Glomerular endothelial cell (primary cell): ENCODE measurements at places on chromosomes 4 and X.

GRCh38 chrX:106894978-106895452, 8.1 kb downstream of the RIPPLY1 start:
- no peak for DNase-seq

DNA sequence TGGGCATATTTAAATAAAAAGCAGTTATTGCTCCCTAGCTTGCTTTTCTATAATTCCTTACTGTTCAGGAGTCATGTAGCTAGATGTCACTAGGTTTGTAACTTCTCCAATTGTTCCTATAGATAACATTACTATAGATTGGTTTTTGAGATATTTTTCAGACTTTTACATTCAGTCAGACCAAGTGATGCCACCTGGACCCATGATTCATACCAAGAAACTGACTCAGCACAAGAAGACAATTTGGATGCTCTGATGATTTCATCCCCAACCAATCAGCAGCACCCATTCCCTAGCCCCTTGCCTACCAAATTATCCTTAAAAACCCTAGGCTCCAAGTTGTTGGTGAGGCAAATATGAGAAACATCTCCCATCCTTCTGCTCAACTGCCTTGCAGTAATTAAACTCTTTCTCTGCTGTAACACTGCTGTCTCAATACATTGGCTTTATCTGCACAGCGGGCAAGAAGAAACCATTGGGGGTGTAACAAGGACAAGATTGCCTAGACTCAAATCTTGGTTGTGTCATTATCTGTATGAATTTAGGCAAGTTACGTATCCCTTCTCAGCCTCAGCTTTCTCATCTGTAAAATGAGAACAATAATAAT, 11.8 kb upstream of the NEIL3 start:
- no peak for DNase-seq

DNA sequence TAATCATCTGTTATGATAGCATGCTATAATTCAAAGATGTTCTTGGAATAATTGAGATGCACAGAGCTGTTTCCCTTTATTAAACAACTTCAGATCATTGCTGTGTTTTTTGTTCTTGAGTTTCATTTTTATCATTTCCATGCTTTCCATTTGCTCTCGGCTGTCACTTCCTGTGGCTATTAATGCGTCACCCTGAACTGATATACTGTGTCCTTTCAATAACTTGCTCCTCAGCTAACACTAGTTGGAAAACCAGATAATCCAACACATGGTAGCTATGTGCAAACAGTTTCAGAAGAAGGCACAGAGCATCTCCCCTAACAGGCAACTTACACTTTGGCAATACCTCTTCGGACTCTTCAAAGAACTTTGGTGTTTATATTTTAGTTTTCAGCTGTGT, 376.0 kb downstream of the GBA3 start:
- no peak for DNase-seq

DNA sequence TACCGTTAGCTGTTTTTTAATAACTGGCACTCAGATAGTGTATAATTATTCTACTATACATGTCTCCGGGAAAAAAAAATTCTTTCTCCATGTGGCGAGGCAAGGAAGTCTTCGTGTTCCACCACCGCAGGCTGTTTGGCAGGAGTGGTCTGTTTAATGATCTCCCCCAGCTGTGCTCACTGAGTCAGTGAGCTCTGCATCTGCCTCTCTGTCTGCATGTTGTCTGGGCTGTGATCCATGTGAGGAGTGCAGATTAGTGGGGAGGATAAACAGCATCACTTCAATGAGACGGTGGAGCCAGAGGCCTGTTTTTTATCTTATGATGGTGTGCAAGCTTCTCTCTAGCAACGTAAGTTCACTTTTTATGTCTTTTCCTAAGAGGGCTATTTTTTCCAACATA, 69.8 kb downstream of the RPS3A start:
- no peak for DNase-seq

- no peak for DNase-seq
Measured at GRCh38 chrX:77788050-77788449, 2.0 kb upstream of the ATRX start.

- DNase-seq, result no peak
Measured at GRCh38 chr4:179601671-179602070, 2159.4 kb upstream of the AGA start.

DNA sequence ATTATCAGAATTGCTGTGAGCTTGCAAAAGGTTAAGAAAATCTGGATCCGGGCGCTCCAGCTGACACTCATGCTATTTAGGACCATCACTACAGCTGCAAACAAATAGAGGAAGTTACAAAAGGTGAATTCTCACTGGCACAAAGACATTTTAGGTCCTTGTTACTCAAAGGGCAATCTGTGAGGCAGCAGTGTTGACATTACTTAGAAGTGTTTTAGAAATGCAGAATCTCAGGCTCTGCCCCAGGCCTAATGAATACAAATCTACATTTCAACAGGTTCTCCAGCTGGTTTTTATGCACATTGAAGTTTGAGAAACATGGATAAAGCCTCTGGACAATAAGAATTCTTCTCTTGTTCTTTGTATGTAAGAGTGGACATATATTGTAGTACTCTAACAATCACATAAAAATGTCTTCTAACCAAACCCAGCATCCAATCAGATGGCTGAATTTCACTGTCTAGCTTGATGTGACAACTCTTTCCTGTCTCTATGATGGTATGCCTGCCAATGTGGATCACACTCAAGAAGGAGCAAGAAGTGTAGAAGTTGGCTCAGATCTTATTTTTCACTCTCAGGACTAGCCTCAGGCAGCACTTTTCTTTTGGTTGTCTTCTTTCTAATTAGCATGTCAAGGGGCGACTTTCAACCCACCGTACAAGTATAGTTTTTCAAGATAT, 18.8 kb downstream of the SLC7A11 start:
- no peak for DNase-seq

GRCh38 chr4:28759064-28759463, 1898.4 kb downstream of the STIM2 start:
- DNase-seq, result no peak

- DNase-seq, result no peak
Measured at GRCh38 chr4:32689518-32689917, 1969.3 kb downstream of the PCDH7 start.

GRCh38 chrX:48540028-48540375, 488 bp downstream of the TBC1D25 start:
- DNase-seq, result no peak

DNA sequence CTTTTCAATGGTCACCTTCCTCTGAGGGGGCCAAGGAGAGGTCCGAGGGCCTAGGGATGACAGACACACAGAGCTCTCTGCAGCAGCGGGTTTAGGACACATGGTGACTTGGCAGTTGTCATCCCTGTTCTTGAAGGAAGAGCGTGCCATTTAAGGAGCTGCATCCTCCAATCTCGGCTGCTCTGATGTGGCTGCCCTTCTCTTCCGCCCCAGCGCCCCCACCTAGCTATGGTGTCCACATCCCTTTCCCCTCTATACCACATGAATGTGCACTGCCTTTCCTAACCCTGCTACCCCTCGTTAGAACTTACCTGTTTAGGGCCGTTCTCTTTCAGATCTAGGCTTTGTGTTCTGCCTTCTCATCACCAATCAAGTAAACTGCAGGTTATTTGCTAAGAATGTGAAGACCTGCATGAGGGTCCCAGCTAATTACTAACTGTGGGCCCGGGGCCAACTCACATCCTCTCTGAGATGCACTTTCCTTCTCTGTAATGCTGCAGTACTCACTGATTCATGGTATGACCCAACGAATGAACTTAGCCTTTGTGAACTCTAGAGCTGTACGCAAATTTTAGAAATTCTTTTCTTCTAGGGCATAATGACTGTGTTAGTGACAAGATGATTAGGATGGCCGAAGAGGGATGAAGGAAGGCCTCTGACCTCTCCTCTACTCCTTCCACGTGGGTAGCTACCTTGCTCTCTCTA, 38.2 kb downstream of the CHST7 start:
- no peak for DNase-seq

- no peak for DNase-seq
Measured at GRCh38 chr4:36676139-36677050, 395.0 kb downstream of the DTHD1 start.

DNA sequence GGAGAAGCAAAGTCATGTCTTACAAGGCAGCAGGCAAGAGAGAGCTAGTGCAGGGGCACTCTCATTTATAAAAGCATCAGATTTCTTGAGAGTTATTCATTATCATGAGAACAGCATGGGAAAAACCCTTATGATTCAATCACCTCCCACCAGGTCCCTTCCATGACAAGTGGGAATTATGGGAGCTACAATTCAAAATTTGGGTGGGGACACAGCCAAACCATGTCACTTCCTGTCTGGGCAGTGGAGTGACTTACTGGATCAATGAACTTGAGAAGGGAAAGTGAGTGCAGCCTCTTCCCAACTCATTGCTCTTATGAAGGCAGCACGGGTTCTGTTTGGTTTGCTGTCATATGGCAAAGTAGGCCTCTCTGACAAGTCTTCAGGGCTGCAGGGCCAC, 261.8 kb upstream of the TAPT1 start:
- no peak for DNase-seq

- no peak for DNase-seq
Measured at GRCh38 chr4:40681600-40681999, 51.9 kb upstream of the RBM47 start.

GRCh38 chrX:119089619-119090018, 16.8 kb downstream of the CT47C1 start:
- DNase-seq, result no peak

GRCh38 chrX:22109442-22109841, 77.3 kb downstream of the PHEX start:
- DNase-seq, result no peak

- no peak for DNase-seq
Measured at GRCh38 chrX:119343856-119344255, 55.3 kb upstream of the SLC25A43 start.

DNA sequence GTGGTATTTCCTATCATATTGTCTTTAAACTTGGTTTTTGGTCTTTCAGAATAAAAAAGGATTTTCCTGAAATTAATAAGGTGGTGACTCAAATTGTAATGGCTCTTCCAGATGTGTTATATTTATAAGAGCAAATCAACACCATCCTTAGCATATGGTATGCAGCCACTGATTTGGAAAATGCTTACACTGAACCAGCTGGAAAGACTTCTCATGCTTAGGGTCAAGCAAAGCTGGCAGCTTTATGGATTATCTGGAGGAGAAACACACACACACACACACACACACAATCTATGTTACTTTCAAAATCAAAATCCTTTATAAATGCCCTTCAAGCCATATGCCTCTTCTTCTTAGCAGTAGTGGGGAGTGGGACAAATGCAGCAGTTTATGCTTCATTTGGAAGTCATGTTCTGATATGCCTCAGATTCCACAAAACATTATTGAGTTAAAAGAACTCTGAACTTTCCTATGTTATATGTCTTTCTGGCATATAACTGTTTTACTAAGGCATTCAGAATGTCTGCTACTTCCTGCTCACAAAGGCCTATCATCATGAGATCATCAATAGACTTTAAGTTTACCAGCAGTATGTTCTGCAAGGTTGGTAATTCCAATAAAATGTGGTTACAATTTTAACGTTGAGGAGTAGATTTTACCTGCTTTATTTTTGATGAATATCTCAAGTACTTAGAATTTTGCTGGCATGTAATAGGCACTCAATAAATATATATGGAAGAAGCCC, 72.9 kb upstream of the PRDM5 start:
- DNase-seq, result no peak

- no peak for DNase-seq
Measured at GRCh38 chrX:57651169-57651919, 28.7 kb downstream of the NLRP2B start.

DNA sequence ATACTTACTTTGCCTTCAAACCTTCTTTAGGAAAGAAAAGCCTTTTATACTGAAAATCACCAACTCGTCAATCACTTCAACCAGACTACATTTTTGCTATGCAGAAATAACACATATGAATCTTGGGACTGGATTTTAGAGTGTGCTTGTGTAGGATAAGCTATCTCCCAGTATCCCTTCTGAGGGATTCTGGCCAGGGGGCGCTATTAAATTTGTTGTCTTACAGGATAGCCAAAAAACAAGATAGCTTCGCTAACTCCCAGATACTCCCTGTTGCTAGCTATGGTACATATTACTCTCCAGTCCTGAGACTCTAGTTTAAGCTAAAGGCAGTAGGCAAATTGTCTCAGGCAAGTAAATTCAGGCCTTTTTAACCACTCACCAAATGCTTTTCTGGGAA, 167.2 kb downstream of the LHFPL1 start:
- DNase-seq, result no peak

DNA sequence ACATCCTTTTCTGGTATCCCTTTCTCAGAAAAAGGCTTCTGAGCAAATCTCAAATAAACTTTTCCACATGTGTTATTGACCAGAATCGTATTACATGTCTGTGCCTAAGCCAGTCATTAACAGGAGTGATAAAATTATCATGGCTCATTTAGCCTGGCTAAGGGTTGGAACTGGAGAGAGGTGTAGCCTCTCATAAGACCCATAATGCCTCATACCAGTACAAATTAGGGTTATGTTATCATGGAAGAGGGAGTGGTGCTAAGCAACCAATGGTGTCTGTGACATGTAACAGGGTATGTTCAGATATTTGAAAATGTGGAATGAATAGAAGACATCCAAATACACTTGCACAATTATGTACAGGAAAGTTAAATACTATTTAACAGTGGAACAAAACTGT, 99.6 kb upstream of the CCDC160 start:
- DNase-seq, result no peak

GRCh38 chr4:184267673-184268583, 50.3 kb upstream of the ENPP6 start:
- no peak for DNase-seq

- no peak for DNase-seq
Measured at GRCh38 chrX:69024161-69024736, 141.0 kb downstream of the PJA1 start.

GRCh38 chrX:45258731-45259402, 58.2 kb upstream of the DIPK2B start:
- no peak for DNase-seq

GRCh38 chrX:131058136-131058868, at the start of gene ARHGAP36:
Gene ARHGAP36 (plus strand): TSS chrX:131058346. CDS start chrX:131081666, 23,320 bp downstream.
- DNase-seq, result no peak

DNA sequence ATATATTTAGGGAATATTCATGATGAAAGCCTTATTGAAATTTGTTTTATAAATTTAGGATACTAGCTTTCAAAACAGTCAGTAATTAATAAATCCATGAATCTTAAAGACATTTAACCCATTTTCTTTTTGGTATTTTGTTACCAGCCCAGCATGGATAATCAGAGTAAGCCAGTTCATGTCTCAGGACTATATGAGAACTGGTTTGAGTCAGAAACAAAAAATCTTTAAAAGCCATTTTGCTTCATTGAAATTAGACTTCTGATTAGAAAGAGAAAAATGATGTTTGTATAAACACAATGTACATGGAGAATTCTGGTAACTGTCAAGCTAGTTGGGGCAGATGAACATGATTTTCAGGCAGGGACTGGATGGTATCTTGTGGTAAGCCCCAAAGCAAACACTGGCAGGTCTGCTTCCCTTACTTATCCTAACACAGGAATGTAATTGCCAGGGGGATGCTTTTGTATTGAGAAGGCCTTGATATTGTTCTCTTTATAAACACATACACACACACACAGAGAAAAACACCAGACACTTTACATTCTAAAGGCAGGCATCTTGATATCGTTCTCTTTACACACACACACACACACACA, 9.4 kb downstream of the ARHGAP10 start:
- no peak for DNase-seq
